ENCODE measurements at places on chromosomes 11 and 22.

- DNase-seq, result no peak
Observed at GRCh38 chr22:25953919-25954318, 211.9 kb downstream of the MYO18B start.

- DNase-seq, result no peak
Observed at GRCh38 chr11:88352139-88352538, 14.6 kb upstream of the CTSC start.

GRCh38 chr11:114061048-114061680, 1.7 kb downstream of the ZBTB16 start:
- DNase-seq, result no peak

GRCh38 chr22:44057401-44057987, 33.4 kb downstream of the PARVB start:
- DNase-seq, result no peak

GRCh38 chr22:46971099-46971763, 208.8 kb downstream of the TBC1D22A start:
- DNase-seq, result no peak

- no peak for DNase-seq
Observed at GRCh38 chr11:33868647-33869461, 23.0 kb downstream of the LMO2 start.

Measured in type B pancreatic cell (in vitro differentiated cells).